Erythroblast (primary cell): ENCODE measurements at places on chromosomes 1 and 21.

DNA sequence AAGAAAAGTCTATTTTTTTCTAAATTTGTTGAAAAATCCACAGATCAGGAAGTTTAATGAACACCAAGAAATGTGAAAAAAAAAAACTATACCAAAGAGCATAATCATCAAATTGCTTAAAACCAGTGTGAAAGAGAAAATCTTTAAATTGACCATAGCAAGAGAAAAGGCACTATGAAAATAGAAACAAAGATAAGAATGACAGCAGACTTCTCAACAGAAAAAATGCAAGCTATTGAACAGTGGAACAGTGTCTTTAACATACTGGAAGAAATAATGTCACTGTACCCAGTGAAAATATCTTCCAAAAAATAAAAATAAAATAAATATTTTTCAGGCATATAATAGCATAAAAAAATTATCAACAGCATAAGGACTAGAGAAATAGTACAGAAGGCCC lies 243.0 kb upstream of the GJB5 start:
- DNase-seq = no peak

- DNase-seq = no peak
These were observed 109.6 kb downstream of the ZBTB18 start for GRCh38 chr1:244160455-244161235.

DNA sequence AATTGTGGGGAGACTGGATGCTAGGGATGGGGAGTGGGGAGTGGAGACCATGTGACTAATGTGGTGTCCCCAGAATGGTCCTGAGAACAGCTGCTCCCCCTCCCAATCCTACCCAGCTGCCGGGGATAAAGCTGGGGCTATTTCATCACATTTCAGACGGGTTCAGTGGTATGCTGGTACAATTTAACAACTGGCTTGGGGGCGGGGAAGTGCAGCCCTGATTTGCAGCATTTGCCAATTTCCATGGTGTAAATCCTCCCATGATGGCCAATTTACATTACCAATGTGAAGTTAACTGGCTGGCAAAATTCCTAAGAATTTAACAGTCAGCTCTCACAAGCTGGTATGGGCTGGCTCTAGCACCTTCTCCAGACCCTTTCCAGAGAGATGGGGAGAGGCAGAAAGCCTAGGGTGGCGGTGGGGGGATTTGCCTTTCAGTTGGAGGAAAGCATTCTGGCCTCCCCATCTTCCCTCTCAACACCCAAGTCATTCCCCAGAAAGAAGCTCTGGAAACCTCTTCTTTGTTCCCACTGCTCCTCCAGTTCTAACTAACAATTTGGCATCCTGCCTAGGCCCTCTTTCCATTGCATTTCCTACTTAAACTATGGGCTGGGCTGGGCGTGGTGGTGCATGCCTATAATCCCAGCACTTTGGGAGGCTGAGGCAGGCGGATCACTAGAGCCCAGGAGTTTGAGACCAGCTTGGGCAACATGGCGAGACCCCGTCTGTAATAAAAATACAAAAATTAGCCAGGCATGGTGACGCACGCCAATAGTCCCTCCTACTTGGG lies 11.3 kb upstream of the ADGRB2 start:
- DNase-seq = no peak

DNA sequence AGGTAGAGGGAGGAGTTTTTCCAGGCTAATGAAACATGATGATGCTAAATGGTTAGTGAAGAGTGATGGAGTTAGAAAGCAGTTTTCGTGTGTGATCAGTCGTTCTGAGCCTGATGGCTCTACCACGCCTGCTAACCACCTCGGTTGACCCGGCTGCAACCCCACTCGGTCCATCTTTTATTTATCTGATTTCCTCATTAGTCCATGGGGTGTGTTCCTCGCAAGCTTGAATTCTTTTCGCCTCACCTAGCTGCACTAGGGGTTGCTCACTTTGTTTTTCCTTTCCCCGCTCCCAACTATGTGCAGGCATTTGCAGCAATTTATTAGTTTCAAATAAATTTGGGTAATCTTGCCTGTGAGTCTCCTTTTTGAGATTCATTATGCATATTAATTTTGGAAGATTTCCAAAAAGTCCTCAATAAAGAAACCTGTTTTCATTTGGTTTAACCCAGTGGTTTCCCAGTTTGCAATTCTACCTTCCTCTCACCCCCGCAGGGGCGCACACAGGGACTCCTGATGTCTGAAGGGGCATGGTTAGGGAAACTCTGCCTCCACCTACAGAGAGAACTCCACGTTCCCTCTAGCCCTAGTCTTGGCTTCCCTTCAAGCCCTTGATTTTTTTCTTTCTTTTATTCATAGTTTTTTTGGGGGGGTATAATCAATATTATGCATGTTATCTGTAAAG lies 12.6 kb downstream of the B3GALT5 start:
- no peak for DNase-seq
